ENCODE measurements at places on chromosomes 5 and 9. TPM values are rescaled to one million over a fixed set of nuclear protein-coding genes. Genes with fewer than 3 reads are reported as not detected.

- no peak for DNase-seq
Measured at GRCh38 chr5:102539562-102539961, 40.8 kb upstream of the SLCO6A1 start.

GABRA1 gene
- total RNA-seq: not detected

GRCh38 chr9:89023740-89024139, 32.5 kb downstream of the S1PR3 start:
- no peak for DNase-seq

- no peak for DNase-seq
Measured at GRCh38 chr9:107059220-107059619, 196.3 kb downstream of the ZNF462 start.

- DNase-seq: no peak
Measured at GRCh38 chr5:111127453-111128195, 35.5 kb downstream of the WDR36 start.

DNA sequence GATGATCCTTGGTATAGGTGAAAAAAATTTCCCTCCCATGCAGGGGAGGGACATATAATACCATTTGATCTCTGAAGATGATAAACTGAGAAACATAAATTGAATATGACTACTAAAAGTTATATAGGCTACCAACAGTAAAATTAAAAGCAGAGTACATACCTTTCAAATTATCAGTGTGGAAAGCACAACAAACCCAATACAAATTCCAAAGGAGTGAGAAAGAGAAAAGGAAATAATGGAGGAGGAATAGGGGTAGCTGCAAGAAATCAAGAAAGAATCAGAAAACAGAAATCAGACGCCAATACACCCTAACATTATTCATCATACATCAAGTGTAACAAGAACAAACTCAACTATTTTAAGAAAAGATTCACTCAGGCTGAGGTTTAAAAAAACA, 17.7 kb downstream of the GNAQ start:
- DNase-seq: no peak

DNA sequence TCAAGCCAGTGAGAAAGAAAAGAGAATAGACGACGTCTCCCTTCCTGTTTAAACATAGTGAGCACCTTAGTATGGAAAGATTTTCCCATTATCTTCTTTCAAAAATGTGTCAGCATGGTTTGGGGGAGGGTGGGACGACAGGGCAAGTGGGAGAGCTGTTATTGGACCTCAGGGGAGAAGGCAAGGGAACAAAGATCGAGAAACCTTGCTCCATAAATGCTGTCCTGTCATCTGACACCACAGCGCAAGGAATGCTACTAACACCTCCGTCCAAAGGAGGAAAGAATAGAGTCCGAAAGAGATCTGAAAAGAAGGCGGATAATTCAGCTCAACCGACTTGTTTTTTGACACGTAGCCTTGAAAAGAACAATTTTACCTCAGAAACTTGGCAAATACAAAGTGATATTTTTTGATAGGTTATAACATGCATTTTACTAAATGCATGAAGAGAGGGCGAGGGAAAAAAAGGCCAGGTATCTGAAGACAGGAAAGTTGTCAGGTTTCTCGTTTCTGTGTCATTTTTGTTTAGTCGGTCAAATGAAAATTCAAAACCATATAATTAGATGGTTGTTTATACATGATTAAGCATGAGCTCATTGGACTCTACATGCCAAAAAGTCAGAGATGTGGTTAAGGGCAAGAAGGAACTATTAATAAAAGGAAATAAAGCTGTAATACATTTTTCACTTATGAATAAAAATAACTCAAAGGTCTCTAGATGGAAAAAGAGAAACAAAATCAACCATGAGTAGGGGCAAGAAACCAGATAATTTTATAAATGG, 155.7 kb downstream of the GLIS3 start:
- DNase-seq: no peak

INSL6 gene
- not detected for total RNA-seq

PCDHA1 gene
- not detected for total RNA-seq

ACSL6 gene
- total RNA-seq: not detected

DNA sequence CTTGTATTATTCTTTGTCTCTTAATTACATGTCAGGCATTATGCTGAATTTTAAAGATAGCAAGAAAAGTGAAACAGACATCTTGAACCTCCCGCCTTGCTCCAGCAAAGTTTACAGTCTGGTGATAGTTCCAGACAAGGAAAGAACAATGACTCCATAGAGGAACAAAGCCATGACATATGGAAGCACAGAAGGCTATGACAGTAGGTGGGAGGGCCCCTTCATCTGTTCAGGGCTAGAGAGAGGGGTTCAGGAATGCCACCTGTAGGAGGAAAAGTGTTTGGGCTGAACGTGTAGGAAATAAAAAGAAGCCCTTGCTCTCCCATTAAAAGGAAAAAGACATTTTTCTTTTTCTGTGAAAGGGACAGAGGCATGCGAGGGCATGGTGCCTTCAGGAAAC, 315.6 kb downstream of the TRIM32 start:
- DNase-seq: no peak

DNA sequence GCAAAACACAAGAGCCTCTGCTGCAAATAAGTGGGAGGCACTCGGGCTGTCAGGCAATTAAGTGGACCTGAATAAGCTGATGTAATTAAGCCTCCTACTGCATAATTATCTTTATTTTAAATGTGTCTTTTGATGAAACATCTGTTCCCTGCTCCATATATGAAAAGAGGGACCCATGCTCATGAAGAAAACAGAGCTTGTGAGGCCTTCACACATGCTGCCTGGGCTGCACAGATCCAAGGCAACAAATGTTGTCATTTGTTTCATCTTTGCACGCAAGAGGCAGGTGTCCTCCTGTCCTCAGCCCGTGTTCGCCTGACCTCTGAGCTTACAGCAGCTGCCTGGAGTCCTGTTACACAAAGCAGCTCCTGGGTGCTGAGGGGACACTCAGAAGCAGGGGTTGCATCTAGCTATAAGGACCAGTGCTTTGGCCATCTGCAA, 381.1 kb downstream of the ZNF608 start:
- no peak for DNase-seq

IL9 gene
- not detected for total RNA-seq

DNA sequence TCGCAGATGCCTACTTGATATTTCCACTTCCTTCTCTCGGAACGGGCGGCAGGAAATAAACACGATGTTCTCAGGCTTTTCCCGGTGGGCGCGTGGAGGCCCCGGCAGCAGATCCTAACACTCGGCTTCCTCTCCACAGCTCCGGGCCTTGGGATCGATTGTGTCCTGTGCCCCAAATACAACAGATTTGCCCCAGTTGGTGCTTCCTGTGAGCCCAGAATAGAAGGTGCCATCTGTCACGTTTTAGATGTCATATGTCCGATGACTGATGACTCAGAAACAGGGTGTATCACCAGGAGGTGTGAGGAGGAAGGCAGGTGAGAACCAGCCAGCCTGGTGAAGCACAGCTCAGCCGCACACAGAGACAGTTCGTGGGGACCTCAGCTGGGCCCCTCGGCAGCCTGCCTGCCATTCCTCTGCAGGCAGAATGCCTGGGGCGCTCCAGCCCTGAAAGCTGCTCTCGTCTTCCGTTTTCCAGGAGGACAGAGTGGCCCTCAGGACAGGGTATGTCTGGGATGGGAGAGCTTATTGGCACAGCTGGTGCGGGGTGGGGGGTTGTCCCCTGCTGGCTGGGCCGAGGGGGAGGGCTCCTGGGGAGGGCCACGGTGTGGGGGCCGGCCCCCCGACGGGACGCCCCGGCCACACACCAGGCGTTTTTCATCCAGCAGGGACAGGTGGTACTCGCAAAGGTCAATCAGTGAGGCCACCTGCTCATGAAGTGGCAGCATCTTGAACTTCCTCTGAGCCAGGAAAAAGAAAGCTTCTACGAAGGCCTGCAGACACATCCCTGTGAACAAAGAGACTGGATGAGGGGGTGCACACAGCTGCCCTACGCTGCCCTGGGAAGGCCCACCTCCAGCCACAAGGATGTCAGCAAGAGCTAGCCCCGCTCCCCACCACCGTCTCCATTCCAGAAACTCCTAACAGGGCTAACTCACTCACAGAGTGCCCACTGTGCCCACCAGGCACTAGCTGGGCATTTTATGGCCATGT, 171.0 kb downstream of the DAB2IP start:
- DNase-seq: no peak

GRCh38 chr5:150101023-150101422, 14.7 kb upstream of the CSF1R start:
- no peak for DNase-seq

DNA sequence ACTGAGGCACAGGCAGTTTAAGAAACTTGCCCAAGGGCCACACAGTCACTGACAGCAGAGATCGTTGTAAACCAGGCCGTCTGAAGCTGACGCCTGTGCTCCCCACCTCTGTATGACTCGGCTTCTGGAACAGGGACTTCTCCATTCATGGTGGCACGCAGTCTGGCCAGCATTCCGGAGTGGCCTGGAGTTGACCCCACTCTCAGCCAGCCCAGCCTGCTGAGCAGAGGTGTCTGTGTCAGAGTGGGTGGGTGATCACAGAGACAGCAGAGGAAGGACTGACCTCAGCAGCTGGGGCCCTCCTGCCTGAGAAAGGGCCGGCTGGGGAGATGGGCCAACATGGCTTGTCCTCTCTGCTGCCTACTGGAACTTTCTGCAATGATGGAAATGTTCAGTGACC, 12.6 kb downstream of the LRSAM1 start:
- DNase-seq: no peak

INSYN2B gene
- total RNA-seq: 1.7 TPM

GRCh38 chr5:123365156-123365555, 58.0 kb downstream of the CEP120 start:
- DNase-seq: no peak

DNA sequence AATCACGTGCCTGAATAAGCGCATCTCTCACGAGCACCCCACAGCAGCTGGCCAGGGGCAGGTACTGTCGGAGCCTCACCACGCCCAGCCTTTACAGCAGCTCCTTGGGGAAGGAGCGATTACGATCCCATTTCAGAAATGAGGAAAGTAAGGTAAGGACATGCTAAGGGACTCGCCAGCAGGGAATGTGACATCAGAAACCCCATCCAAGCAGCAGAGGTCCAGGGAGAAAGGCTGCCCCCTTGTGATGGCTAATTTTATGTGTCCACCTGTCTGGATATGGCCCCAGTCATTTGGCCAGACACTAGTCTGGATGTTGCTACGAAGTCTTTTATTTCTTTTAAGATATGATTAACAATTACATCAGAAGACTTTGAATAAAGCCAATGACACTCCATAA, 77.3 kb downstream of the UBE2QL1 start:
- no peak for DNase-seq

DNA sequence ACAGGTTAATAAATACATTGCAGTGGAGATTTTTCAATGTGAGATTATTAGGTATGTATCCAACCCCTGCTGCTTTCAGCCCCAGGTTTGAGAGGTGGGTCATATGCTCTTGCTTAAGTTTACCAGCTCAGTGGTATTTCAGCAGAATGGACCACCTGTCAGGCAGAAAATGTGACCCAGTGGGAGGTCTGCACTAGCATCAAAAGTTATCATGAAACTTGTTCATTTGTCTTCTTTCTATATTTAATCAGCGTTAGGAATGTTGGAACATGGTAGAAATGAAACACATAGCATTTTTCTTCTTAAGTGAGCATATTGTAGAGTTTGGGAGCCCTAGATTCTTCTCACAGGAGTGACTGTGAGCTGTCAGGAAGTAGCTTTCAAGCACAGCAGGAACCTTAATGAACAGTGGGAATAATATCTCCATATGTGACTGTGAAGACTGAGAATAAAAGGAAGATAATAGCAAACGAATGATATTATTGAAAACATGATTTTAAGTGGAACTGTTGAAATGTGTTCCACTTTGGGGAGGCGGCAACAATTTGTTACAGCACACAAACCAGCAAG, 596.9 kb upstream of the CDH6 start:
- no peak for DNase-seq

GRAMD2B gene
- total RNA-seq: 26.6 TPM

ACTBL2 gene
- 2.2 TPM for total RNA-seq

DNA sequence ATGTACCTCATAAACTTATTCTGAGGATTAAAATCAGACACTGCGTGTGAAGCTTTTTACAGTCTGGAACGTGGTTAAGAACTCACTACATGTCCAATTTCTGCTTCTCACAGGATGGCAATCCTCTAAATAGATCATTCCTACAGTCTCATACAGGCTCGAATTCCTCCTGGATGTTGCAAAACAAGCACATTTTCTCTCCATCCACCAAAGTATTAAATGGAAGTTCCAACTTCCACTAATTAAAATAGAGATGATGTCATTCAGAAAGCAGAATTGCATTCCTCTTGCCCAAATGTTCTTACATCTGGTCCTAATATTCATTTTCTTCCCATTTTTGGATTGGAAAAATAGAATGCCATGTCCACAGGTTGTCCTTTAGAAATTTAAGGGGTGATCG, 145.5 kb upstream of the PCA3 start:
- no peak for DNase-seq

DNA sequence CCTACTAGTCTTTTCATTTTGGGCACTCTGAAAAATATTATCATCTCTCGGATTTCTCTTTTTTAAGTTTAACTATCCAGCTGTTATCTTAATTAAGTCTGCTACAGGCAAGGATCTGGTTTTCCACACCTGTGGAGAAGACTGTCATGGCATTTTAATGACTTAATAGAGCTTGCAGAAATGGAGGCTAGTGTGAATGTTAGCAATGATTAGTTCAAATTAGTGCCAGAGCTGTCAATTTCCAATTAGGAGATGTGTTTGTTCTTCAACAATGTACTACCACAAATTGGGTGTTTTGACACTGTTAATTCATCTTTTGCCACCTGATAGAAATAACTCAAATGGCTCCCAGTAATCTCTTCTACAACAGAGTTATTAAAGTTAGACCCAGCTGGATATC, 2023.0 kb upstream of the CDH9 start:
- DNase-seq: no peak

PAPPA gene
- total RNA-seq: 2.5 TPM
